Esophagus squamous epithelium (tissue), 5 donors: ENCODE measurements at places on chromosomes 16 and 17. TPM values are rescaled to one million over a fixed set of nuclear protein-coding genes. Genes with fewer than 3 reads are reported as not detected.

Gene CIITA
- 7.7 TPM for total RNA-seq

Gene KRTAP4-3
- not detected for total RNA-seq

Gene C17orf100
- 0.27 TPM for total RNA-seq

Gene HOXB6
- not detected for total RNA-seq

Gene CACNG4
- 0.38 TPM for total RNA-seq

Gene CTRL
- not detected for total RNA-seq

Gene PRAC1
- total RNA-seq = not detected

Gene KARS1
- total RNA-seq = 130 TPM

Gene NPIPB6
- 3.8 TPM for total RNA-seq

Gene RNF157
- 0.26 TPM for total RNA-seq

Gene TBC1D3B
- total RNA-seq = not detected

Gene CEP295NL
- 1.4 TPM for total RNA-seq

Gene GGA2
- total RNA-seq = 19.6 TPM

Gene OTOA
- 0.38 TPM for total RNA-seq

Gene CORO6
- 4.1 TPM for total RNA-seq

Gene GPS2
- 80.7 TPM for total RNA-seq

Gene CTRB1
- total RNA-seq = not detected

Gene SLC5A10
- 0.40 TPM for total RNA-seq

Gene CPHXL2
- not detected for total RNA-seq

Gene TEKT5
- total RNA-seq = not detected

Gene TEX19
- not detected for total RNA-seq

Gene KCNJ2
- 4.8 TPM for total RNA-seq

Gene FOXF1
- 8.6 TPM for total RNA-seq

Gene SPNS1
- total RNA-seq = 20.7 TPM

Gene CBLN1
- total RNA-seq = 0.26 TPM

Gene KRTAP16-1
- total RNA-seq = not detected

Gene PRRT2
- not detected for total RNA-seq

Gene FSCN2
- total RNA-seq = not detected

Gene BAHCC1
- total RNA-seq = 6.1 TPM

Gene SLC22A31
- not detected for total RNA-seq

Gene MYH2
- not detected for total RNA-seq

Gene CACNG1
- total RNA-seq = not detected

Gene PSMC3IP
- total RNA-seq = 0.61 TPM

Gene B4GALNT2
- total RNA-seq = not detected

Gene USP43
- total RNA-seq = 7.4 TPM

Gene NAE1
- total RNA-seq = 42.0 TPM

Gene SLC5A11
- total RNA-seq = not detected

Gene ASGR1
- total RNA-seq = 1.1 TPM

Gene HSD11B2
- 4.0 TPM for total RNA-seq

Gene PARD6A
- 1.8 TPM for total RNA-seq

Gene TMC8
- total RNA-seq = 1.00 TPM

Gene KRTAP2-2
- not detected for total RNA-seq

Gene TEKT3
- total RNA-seq = not detected

Gene EXOC3L1
- 1.5 TPM for total RNA-seq

Gene ADAMTS18
- not detected for total RNA-seq

Gene MEIOB
- not detected for total RNA-seq

Gene C17orf75
- 3.6 TPM for total RNA-seq

Gene MARVELD3
- 10.6 TPM for total RNA-seq

Gene PHKG2
- total RNA-seq = 22.0 TPM
